Mucosa of descending colon (tissue), 3 donors: ENCODE measurements at places on chromosomes 2 and 18. TPM values are rescaled to one million over a fixed set of nuclear protein-coding genes. Genes with fewer than 3 reads are reported as not detected.

The ID2 gene
- total RNA-seq, result 170 TPM

The RFX8 gene
- total RNA-seq, result not detected

The TRIM54 gene
- total RNA-seq, result 0.43 TPM

The GNLY gene
- 3.0 TPM for total RNA-seq

The RRM2 gene
- total RNA-seq, result 65.3 TPM

The CNTNAP5 gene
- not detected for total RNA-seq

The SMYD5 gene
- total RNA-seq, result 10.5 TPM

The REG3G gene
- not detected for total RNA-seq

The ALLC gene
- total RNA-seq, result not detected

The FOXD4L1 gene
- 0.17 TPM for total RNA-seq

The CFAP221 gene
- total RNA-seq, result not detected

The SERPINB2 gene
- total RNA-seq, result not detected

The LINC00305 gene
- not detected for total RNA-seq

The SERPINB12 gene
- not detected for total RNA-seq

The RIT2 gene
- 0.44 TPM for total RNA-seq

The CABYR gene
- 0.48 TPM for total RNA-seq

The CLIP4 gene
- 2.6 TPM for total RNA-seq

The DSEL gene
- 1.0 TPM for total RNA-seq

The ELOA2 gene
- not detected for total RNA-seq

The NR4A2 gene
- 2.9 TPM for total RNA-seq

The KATNAL2 gene
- total RNA-seq, result 3.1 TPM

The TSHZ1 gene
- 66.6 TPM for total RNA-seq

The MAP2 gene
- total RNA-seq, result 2.3 TPM

The EPB41L3 gene
- total RNA-seq, result 97.3 TPM

The LBH gene
- 12.4 TPM for total RNA-seq

The UGT1A3 gene
- total RNA-seq, result 2.6 TPM

The RMC1 gene
- total RNA-seq, result 30.4 TPM

The GAL3ST2 gene
- total RNA-seq, result 46.5 TPM

The DTNA gene
- 2.8 TPM for total RNA-seq

The KLHL14 gene
- 0.12 TPM for total RNA-seq

The ABHD1 gene
- total RNA-seq, result 0.22 TPM

The MC2R gene
- not detected for total RNA-seq
